ENCODE measurements at places on chromosomes 4 and X.

GRCh38 chr4:77501851-77502250 lies 103.8 kb upstream of the CXCL13 start:
- DNase-seq = no peak

DNA sequence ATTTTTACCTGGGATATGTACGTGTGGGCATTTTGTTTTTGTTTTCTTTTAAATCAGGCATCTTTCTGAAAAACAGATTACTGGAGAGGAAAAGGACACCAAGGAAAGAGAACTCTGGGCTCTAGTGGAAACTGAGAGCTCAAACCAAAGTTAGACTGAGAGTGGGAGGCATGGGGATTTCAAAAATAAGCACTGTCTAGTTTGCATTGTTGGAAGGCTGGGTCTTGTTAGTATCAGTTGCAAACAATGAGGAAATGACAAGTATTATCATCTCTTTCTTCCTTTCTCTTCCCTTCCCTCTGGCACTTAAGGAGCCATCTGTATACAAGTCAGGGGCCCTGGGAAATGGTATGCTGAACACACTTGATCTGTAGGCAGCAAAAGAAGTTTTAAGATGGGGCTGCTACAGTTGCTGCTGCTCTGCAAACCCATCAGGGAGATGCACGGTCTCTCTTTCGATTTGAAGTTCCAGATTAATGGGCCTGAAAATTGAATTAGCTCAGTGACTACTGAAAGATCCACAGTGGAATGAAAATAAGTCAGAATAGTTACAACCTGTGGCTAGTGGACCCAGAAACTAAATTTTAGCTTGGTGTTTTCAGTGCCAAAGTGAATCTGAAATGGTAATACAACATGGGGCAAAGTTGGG lies 48.0 kb upstream of the GRXCR1 start:
- DNase-seq = no peak

DNA sequence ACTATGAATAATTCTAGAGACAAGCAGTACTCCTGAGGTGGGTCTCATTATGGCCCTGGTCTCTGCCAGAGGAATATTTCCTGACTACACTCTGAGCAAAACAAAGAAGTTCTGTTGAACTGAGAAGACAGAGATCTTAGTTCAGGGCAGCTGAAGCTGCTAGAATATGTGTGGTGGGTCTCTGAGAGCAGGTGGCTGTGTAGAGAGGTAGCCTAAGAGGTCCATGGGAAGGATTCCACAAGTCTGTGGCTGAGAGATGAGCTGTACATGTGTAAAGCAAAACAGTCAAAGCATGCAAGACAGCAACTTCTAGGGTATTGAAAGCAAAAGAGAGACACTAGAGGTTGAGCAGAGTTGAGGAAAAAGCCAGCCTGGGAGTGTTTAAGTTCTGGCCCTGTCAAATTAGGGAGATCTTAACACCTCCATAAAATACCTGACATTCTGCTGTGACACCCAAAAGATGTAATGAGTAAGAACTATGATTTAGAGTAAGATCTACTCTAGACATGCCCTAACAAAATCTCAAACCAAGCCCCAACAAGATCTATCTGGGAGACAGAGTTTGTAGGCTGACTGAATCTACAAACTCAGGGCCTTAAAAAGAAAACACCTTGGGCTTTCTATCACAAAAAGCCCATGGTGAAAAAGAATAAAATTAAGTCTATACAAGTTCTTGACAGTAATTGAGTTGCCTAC lies 274.4 kb downstream of the BANK1 start:
- DNase-seq = no peak

- DNase-seq = no peak
These were observed 448.9 kb downstream of the MAGEB5 start for GRCh38 chrX:26664919-26665318.

GRCh38 chr4:159735281-159736207 lies 632.7 kb downstream of the RAPGEF2 start:
- DNase-seq = no peak

GRCh38 chrX:8484360-8484949 lies 19.8 kb downstream of the VCX3B start:
- no peak for DNase-seq

- DNase-seq = no peak
These were observed 452.7 kb upstream of the FAT1 start for GRCh38 chr4:187176261-187176910.

GRCh38 chrX:107454302-107454701 lies 4.8 kb downstream of the FRMPD3 start:
- DNase-seq = no peak

DNA sequence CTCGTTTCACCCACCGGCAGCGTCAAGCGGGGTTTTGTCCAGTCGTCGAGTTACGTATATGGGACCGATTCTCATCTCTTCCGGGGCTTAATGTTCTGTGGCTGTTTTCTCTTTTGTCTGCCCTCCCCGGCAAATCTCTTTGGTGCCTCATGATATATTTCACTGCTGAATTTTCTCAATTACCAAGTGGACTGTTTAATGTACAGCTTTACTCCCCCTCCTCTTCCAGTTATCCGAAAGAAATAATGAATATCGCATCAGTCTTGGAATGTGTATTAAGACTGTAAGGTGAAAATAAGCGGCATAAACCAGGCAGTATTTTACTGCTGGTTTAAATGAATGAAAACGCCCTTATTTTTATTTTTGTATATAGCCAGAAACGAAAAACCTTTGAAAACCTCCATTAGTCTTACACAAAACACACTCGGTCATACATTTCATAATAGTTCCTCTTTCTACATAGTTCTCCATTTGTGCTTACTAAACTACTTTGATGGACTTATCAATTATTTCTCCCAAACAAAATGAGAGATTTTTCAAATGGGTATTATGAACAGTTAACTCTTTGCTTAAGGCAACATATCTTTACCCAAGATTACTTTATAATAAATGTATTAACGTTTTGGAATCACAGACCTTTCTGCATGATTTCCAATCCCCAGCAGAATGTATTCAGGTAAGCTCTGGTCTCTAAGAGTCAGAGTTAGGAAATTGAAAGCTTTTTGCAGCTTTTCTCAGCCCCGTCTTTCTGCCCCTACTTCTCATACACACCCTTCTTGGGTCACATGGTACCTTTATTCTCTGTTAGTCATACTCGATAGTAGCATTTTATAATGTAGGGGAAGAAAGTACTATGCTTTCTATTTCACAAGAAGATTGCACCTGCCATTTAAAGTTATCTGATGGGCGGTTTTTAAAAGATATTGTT lies 979 bp downstream of the RP2 start:
- peak; percentile 67 for DNase-seq

- DNase-seq = peak; percentile 71
These were observed 550 bp downstream of the CBR4 start for GRCh38 chr4:169009286-169010124.

DNA sequence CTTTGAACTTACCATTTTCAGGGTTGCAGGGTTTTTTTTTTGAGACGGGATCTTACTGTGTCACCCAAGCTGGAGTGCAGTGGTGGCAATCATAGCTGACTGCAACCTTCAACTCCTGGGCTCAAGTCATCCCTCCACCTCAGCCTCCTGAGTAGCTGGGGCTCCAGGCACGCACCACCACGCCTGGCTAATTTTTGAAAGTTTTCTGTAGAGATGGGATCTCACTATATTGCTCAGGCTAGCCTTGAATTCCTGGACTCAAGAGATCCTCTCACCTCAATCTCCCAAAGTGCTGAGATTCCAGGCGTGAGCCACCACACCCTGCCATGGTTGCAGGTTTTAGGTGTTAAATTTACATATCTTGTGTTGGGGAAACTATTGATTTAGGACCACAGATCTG lies 64.5 kb downstream of the STOX2 start:
- no peak for DNase-seq

- DNase-seq = no peak
These were observed 1296.1 kb upstream of the PABPC4L start for GRCh38 chr4:135497563-135498152.

GRCh38 chr4:182562350-182562749 lies 319.1 kb downstream of the TENM3 start:
- DNase-seq = no peak

GRCh38 chr4:185128272-185129119 lies 14.6 kb upstream of the SLC25A4 start:
- peak; percentile 74 for DNase-seq

DNA sequence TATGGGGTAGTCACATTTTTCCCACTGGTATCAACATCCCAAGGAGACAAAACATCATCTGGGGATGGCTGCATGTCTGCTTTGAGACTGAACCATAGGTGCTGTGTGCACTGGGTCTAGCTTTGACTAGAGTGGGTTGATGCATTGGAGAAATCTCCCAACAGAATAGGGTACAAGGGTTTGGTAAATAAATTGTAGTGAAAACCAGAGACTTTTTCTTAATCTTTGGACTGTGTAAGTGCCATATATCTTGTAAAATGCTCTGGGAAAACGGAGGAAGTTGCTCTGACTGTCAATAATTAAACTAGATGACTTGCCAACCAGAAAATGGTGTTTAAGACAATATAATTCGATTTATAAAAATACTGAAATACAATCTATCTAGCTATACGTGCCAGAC lies 1064.0 kb upstream of the SLIT2 start:
- no peak for DNase-seq

DNA sequence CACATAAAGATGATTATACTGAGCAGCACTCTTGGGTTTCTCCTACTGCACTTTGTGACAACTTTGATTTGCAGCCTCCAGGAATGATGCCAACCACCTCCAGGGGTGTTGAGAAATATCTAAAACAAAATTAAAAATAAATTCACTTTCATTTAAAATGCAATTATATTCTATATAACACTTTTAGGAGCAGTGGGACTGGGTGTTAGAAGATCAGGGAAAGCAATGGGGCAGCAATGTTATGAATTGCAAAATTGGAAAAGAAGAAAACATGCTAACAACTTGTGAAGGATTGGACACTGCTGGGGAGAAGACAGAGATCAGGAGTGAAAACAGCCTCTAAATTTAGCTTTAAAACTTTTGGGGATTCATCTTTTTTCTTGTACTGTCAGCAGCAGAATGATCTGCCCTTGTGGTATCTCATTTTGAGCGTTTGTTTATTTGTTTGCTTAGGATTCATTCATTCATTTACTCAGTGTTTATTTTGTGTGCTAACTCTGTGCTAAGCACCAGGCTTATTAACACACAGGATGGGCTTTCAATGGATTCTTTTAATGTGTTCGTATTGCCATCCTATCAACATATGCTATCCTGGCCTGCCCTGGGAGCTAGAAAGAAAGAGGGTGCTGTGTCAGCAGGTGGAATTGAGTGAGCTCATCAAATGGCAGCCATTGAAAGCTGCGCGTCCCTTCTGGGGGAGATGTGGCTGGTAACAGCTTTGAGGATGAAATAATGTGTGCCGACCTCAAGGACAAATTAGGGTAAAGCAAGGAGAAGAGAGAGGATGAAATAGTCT lies 96.5 kb downstream of the FRMPD4 start:
- DNase-seq = no peak

GRCh38 chrX:50952406-50952805 lies 41.9 kb downstream of the BMP15 start:
- no peak for DNase-seq

DNA sequence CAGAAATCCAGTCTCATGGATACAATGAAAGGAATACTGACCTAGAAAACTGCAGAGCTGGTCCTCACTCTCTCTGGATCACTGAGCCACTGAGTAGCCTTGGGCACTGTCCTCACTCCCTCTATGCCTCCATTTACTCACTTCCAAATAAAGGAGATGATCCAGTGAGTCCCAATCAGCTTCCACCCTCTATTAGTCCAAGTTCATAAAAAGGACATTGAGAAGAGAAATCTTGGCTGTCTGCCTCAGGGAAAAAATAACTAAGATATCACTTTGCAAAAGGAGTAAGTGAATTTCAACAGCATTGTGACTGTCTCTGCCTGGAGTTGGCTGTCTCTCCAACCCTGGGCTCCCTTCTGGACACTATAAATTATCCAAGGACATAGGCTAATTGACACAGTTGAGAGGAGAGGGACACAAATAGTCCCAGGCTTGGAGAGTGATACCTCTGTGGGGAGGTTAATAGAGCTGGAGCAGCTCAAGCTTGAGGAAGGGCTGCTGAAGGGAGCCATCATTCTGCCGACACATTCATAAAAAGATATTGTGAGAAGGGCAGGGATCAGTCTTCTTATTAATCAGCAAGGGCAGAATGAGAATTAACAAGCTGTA lies 572.3 kb downstream of the RAB28 start:
- no peak for DNase-seq

GRCh38 chrX:51759055-51759839 lies 16.0 kb downstream of the GSPT2 start:
- no peak for DNase-seq

DNA sequence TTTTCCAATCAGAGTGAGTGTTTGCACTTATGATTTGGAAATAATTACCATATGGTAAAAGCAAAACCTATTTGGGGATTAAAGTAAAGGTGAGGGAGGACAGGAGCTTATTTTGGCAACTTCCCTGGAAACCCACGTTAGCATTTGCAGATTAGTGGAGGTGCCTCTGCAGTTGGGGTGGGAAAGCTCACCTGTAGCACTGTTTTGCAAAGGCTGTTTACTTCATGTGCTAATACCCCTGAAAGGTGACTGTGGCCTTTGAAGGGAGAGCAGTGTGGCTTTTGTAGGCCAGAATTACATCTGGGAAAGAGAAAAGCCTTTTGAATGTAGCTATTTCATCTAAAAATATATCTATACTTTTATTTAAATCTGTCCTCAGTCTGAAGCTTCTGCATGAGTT lies 9.4 kb downstream of the SUPT20HL1 start:
- DNase-seq = no peak

DNA sequence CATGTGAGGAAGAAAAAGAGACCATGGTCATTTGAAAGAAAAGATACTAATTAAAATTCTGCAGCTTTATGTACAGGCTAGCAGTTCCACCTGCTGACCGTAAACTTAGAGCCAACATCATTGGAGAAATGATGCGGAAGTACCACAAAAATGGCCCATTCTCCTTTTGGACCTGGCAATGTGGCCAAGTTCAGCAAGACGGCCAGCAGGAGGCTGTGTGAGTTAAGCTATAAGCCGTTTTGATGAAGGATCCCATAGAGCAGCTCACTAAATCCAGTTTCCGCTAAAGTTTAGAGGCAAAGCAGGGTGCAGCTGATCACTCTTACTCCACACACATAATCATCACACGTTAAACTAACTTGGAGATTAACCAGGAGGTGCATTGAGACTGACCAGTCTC lies 133.8 kb downstream of the LDB2 start:
- DNase-seq = no peak

GRCh38 chrX:135087867-135088266 lies 32.5 kb downstream of the ETDB start:
- no peak for DNase-seq

- DNase-seq = peak; percentile 42
These were observed 11.2 kb upstream of the RNF175 start for GRCh38 chr4:153771046-153771445.

DNA sequence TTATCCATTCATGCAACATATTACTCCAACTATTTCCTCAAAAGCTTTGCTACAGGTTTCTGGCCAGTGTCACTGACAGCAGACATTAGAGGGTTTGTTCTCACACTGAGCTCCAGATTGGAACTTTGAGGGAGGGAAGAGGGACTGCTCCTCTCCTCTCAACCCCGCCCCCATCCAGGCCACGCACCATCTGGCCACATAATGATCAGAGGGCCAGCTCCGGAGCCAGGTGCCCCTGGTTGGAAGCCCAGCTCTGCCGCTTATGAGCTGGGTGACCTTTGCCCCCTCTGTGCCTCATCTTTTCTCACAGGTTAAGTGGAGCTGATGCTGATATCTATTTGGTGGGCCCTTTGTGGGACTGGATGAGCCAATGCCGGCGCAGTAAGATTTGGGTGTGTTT lies 55.8 kb downstream of the C4orf50 start:
- no peak for DNase-seq

Measured in suppressor macrophage treated with lipopolysaccharide for 1 hour (primary cell).